ENCODE measurements at places on chromosomes 11 and 22. TPM values are rescaled to one million over a fixed set of nuclear protein-coding genes. Genes with fewer than 3 reads are reported as not detected.

GRCh38 chr22:39317084-39317774 is 2.2 kb downstream of the RPL3 start:
- H3K4me1 ChIP-seq, result peaks cover 50% of the 10 kb centered on the region
- peak; percentile 44 for DNase-seq

DNA sequence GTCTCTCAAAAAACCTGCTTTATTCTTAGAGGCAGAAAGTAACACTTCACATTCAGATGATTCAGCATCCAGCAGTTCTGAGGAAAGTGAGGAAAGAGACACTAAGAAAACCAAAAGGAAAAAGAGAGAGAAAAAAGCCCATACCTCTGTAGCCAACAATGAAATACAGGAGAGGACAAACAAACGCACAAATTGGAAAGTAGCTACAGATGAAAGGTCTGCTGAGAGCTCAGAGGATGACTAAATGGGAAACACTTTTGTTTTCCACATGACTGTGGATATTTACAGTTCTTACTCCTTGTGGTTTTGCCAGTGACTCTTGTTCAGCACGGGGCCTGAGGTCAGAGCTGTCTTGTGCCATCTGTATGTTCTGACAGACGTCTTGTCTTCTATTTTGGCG is 3.8 kb downstream of the TIMM8B start:
- peaks cover 47% of the 10 kb centered on the region for H3K36me3 ChIP-seq
- DNase-seq, result peak; percentile 51
- H3K4me3 ChIP-seq, result no peak overlapping the region

- no peaks in the 10 kb centered on the region for H3K36me3 ChIP-seq
- no peak for DNase-seq
- no peak overlapping the region for H3K27ac ChIP-seq
- no peak overlapping the region for H3K4me3 ChIP-seq
- H3K27me3 ChIP-seq, result no peaks in the 10 kb centered on the region
These were observed 286.2 kb downstream of the C11orf87 start for GRCh38 chr11:109708184-109708583.

DNA sequence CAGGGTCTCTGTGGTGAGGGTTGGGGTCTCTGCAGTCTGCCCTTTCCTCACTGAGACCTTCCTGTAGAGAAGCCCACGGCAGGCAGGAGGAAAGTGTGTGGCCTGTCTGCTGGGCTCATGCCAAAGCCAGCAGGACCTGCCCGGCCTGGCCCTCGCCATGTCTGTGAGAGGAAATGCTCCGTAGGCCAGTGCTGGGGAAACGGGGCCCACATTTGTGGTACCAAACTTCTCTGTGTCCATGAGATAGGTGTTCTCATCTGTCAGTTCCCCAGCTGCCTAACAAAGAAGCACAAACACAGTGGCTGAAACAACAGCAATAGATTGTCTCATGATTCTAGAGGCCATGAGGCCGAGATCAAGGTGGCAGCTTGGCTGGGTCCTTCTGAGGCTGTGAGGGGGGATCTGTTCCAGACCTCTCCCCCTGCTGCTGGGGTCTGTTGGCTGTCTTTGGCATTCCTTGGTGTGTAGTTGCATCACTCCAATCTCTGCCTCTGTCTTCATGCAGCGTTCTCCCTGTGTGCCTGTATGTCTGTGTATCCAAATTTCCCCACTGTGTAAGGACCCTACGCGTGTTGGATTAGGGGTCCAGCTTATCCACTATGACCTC is 772.5 kb downstream of the TBC1D22A start:
- no peaks in the 10 kb centered on the region for H3K4me1 ChIP-seq
- no peak overlapping the region for H3K4me3 ChIP-seq
- no peaks in the 10 kb centered on the region for H3K27me3 ChIP-seq
- no peak overlapping the region for H3K27ac ChIP-seq
- DNase-seq, result no peak

GRCh38 chr11:17734418-17734911 is at the start of gene KCNC1:
TSS of gene KCNC1 (plus strand) at chr11:17734781. CDS start at chr11:17736003, 1,222 bp downstream.
- DNase-seq, result no peak
- H3K4me1 ChIP-seq, result peaks cover 10% of the 10 kb centered on the region
- peak within 1 kb of the TSS; percentile 9 for H3K4me3 ChIP-seq

DNA sequence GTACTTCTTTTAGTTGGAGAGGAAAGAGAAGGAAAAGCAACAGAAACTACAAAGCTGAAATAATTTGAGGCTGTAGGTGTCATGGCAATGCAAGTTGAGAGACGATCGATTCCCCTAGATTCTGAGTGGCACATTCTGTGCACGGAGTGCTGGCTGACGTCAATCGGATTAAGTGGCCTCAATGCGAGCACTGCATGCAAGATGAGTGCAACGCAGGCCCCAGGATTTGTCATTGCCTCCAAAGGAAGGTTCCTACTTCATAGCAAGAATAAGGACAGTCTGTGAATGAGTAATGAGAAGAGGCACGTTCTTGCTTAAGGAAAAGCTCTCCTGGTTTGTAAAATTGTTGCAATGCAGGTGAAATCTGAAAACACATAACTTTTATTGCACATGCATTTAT is 892.4 kb downstream of the KCNA4 start:
- H3K27ac ChIP-seq, result no peak overlapping the region
- H3K4me1 ChIP-seq, result peaks cover 15% of the 10 kb centered on the region
- no peaks in the 10 kb centered on the region for H3K27me3 ChIP-seq

DNA sequence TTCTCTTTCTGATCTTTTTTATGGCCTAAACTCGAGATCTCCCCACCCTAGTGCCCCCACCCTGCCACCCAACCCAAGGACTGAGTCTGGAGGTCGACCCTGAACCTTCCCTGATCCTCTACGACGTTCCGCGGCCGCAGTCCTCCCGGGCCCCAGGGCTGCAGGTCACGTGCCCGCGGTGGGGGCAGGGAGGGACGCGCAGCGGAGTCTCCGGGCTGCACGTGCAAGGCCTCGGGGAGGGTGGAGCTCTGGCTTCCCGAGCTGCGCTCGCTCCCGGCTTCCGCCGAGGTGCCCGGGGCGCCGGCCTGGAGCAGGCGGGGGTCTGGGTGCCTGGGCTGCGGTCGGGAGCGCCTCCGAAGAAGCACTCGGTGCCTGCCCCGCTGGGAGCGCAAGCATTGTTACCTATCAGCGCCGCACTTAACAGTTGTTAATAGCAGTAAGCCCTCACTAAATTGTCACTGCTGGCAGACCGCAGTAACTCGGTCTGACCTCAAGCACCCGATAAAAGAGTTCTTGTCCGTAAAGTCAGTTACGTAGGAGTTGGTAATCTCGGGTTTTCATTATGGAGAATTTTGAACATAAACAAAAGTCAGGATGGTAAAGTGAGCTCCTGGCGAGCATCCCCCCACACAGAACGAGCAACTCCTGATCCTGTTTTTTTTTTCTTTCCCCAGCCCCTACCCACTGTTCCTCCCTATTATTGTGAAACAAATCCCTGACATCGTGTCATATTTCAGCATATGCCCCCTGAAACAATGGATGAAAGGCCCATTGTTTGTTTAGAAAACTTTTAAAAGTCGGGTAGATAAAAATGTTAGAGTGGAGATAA is 69.7 kb upstream of the EP300 start:
- peak overlapping the region; percentile 95 for H3K27ac ChIP-seq
- DNase-seq, result peak; percentile 90
- peaks cover 21% of the 10 kb centered on the region for H3K4me1 ChIP-seq
- no peaks in the 10 kb centered on the region for H3K27me3 ChIP-seq

GRCh38 chr11:23789938-23790371 is 706.9 kb upstream of the LUZP2 start:
- DNase-seq, result no peak
- no peak overlapping the region for H3K27ac ChIP-seq
- no peak overlapping the region for H3K4me3 ChIP-seq
- 0 out of 2 replicates have a peak, but pooled peaks cover 3% of the 10 kb centered on the region for H3K4me1 ChIP-seq

The YPEL1 gene
- total RNA-seq, result 1.0 TPM

The PDE3B gene
- 0.03 TPM for total RNA-seq

- H3K4me3 ChIP-seq, result no peak overlapping the region
- no peak overlapping the region for H3K27ac ChIP-seq
- DNase-seq, result no peak
- no peaks in the 10 kb centered on the region for H3K36me3 ChIP-seq
- H3K27me3 ChIP-seq, result no peaks in the 10 kb centered on the region
- H3K4me1 ChIP-seq, result peaks cover 6% of the 10 kb centered on the region
These were observed 49.3 kb downstream of the CHRDL2 start for GRCh38 chr11:74681686-74682651.

DNA sequence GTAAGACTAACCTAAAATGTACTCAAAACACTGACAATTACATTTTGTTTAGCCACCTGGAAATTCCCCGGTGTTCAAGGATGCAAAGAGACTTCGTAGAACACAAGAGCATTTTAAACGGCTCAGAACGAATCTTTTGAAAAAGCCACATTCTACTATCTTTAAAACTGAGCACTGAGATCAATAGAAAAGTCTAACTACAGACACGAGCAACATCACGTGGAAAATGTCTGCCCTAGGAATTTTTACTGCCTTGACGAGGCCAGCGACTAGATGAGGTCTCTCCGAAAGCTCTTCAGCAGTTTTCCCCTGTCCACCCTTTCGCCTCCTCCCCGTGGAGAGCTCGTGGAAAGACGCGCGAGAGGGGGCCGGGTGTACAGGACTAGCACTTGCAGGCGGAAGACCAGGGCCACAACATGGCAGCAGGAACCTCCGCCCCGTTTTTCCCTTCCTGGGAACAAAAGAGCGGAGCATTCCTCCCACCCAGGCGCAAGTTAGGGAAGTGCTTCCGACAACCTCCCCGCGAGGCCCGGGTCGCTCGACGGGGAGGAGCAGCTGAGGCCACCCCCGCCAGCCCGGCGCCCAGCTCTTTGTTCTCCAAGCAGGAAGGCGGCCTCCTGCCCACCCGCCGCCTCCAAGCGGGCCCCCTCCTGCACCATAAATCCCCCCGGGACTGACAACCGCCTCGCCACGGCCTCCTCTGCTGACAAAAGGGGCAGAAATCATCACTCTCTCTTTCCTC is 1.1 kb downstream of the EIF4G2 start:
- peak overlapping the region; percentile 96 for H3K27ac ChIP-seq
- DNase-seq, result peak; percentile 61
- peak overlapping the region; percentile 96 for H3K4me3 ChIP-seq
- no peaks in the 10 kb centered on the region for H3K27me3 ChIP-seq
- peaks cover 17% of the 10 kb centered on the region for H3K4me1 ChIP-seq

- H3K27me3 ChIP-seq, result no peaks in the 10 kb centered on the region
- no peaks in the 10 kb centered on the region for H3K36me3 ChIP-seq
- H3K4me3 ChIP-seq, result no peak overlapping the region
- DNase-seq, result no peak
- H3K4me1 ChIP-seq, result no peaks in the 10 kb centered on the region
These were observed 380.6 kb downstream of the CTTN start for GRCh38 chr11:70778883-70779282.

GRCh38 chr22:43289976-43290721 is 53.0 kb downstream of the SCUBE1 start:
- no peaks in the 10 kb centered on the region for H3K36me3 ChIP-seq
- no peak for DNase-seq
- H3K4me3 ChIP-seq, result no peak overlapping the region

GRCh38 chr11:130671801-130672700 is 223.6 kb downstream of the ADAMTS15 start:
- H3K27ac ChIP-seq, result no peak overlapping the region
- H3K4me1 ChIP-seq, result peaks cover 32% of the 10 kb centered on the region
- no peak for DNase-seq
- H3K27me3 ChIP-seq, result no peaks in the 10 kb centered on the region
- H3K4me3 ChIP-seq, result no peak overlapping the region
- no peaks in the 10 kb centered on the region for H3K36me3 ChIP-seq

DNA sequence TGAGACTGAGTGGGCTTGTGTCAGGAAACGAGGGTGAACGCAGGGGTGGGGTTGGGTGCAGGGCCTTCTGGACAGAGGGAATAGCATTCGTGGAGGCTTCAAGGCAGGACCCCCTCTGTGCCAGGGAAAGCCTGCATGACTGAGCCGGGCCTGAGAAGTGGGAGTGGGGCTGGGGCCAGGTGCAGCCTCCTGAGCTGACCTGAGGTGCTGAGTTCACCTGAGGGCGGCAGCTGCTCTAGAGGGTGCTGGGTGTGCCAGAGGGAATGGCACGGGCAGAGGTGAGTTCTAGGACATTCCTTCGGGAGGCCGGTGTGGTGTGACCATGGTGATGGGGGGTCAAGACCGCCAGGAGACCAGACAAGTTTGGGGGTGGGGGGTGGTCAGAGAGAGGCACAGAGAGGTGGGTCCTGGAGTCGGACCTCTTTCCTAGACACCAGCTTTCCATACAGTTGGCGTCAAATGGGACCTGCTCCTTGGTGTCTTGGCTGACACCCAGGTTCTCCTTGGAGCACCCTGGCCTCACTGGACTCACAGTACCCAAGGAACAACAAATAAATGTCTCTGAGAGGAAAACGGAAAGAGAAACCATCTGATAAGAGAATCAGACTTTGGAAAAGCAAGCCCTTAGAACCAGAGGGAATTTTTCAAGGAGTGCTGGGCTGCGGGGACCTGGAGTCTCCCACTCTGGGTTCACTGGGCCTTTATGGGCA is 7.7 kb downstream of the MPPED1 start:
- no peaks in the 10 kb centered on the region for H3K4me1 ChIP-seq
- no peak overlapping the region for H3K4me3 ChIP-seq
- no peak for DNase-seq
- peaks cover 92% of the 10 kb centered on the region for H3K27me3 ChIP-seq

The POU2AF2 gene
- not detected for total RNA-seq

- no peaks in the 10 kb centered on the region for H3K27me3 ChIP-seq
- no peaks in the 10 kb centered on the region for H3K36me3 ChIP-seq
- no peak for DNase-seq
- H3K4me1 ChIP-seq, result no peaks in the 10 kb centered on the region
- H3K4me3 ChIP-seq, result no peak overlapping the region
These were observed 30.8 kb downstream of the SYTL2 start for GRCh38 chr11:85779956-85780640.
